ENCODE measurements at places on chromosomes 16 and 17.

DNA sequence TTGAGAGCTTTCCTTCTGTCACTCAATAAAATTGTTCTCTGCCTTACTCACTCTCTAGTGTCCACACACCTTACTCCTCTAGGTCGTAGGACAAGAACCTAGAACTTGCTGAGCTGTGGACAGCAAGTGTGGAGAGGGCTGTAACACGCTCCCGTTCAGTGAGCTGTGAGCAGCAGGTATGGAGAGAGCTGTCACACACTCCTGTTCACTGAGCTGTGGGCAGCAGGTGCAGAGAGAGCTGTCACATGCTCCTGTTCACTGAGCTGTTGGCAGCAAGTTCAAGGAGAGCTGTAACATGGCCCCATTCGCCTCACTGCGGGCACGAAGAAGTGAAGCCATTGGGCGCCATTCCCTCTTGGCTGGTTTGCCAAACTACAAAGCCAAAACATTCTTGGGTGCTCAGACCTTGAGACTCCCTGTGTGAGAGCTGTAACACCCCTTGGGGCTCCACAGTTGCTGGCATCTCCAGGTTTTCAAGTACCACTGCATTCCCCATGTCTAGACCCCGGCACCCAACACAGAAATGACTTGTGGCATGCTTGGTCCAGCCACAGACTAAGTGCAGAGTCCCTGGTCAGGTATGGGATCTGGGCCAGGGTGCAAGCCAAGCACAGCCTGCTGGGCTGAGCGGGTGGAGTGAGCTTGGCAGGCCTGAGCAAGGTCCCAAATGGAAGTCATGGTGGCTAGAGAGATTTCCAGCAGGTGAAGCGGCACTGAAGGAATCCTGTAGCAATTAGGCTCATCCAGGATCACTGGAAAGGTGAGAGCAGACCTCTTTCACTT is 608.0 kb upstream of the CDH8 start:
- DNase-seq = no peak

DNA sequence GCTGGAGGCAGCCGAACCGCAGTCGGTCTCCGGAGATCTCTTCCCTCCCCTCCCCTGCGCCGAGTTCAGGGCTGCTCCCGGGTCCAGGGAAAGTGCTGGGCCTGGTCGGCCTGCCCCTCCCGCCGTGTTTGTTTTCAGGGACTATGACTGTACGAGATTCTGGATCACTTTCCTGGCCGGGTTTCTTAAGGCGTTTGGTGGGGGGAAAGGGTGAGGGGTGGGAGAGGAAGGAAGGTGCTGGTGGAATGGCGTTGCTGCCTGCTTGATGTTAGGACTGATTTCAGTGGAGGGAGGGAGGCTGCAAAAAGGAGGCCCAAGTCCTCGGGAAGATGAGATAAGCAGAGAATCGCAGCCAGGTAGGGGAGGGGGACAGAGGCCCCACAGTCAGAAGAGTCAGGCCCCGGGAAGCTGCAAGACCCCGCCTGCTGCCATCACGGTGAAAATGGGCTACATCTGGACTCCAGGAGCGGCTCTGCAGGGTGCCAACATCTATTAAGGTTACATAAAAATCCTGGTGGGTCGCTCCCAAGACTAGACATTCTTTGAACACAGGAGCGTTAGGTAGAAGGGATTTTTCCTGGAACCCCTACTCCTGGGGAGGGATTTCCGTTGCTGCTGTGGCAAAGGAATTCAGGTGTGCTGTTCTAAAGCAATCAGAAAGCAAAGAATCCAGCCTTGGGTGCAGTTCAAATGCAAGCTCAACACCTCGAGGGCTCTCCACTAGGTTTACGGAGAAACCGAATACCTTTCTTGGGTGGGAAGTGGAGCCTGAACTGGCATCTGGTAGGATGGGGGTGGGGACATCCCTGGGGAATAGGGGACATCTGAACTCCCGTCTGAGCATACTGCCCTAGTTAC is 1.2 kb downstream of the ARHGAP44 start:
- no peak for DNase-seq

DNA sequence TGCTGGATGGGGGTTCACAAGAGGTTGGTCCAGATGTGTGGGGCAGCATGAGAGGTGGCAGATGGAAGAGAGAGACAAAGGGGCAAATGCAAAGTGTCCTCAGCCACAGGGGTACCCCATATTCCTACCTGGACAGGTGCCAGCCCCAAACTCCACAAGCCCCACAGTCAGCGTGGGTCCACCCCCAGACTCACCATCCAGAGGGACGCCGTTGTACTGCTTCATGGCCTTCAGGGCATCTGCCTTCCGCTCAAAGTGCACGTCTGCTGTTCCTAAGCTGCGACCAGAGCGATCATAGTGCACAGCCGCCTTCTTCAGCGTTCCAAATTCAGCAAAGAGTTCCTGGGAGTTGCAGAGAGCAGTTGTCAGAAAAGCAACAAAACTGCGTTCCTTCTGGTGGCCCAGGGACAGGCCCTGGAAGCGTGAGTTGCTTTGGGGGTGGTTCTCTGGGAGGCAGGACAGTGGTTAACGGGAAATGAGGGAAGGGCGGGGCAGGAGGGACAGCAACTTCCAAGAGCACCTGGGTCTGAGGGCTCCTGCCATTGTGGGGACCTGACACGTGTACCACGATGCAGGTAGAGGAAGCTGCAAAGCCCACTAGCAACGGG is 2.3 kb downstream of the ALYREF start:
- DNase-seq = no peak

- DNase-seq = no peak
Observed at GRCh38 chr17:61349350-61349749, 50.3 kb upstream of the TBX2 start.

DNA sequence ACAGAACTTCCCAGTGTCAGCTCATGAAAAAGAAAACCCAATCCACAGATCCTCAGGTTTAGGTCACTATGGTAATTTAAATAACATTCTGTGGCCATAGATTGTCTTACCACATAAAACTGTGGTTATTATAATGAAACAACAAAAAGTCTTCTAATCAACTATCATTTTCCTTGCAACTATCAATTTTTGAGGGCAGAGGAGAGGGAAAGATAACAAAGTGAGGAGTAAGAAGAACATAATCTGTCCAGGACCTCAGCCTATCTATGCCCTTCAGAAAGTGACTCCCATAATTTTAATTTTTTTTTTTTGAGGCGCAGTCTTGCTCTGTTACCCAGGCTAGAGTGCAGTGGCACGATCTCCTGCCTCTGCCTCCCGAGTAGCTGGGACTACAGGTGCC is 4.0 kb upstream of the GGNBP2 start:
- no peak for DNase-seq

GRCh38 chr17:38746004-38746848 is 1.9 kb downstream of the PCGF2 start:
- DNase-seq = no peak

DNA sequence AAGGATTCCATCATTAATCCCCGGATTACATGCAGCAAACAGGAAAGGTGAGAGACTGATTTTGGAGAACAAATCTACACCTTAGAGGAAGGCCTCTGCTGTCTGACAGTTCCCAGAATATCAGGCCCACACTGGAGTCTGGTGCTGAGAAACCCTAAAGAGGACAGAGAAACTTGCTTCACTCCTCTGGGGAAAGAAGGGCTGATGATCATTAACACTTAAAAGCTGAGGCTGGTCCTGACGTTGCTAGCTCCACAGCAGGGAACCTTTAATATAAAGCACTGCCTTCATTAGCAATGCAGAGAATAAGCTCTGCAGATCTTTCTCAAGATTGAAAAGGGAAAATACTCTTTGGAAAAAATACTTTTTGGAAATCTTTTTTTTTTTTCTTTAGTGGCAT is 1472.4 kb upstream of the GOT2 start:
- no peak for DNase-seq

DNA sequence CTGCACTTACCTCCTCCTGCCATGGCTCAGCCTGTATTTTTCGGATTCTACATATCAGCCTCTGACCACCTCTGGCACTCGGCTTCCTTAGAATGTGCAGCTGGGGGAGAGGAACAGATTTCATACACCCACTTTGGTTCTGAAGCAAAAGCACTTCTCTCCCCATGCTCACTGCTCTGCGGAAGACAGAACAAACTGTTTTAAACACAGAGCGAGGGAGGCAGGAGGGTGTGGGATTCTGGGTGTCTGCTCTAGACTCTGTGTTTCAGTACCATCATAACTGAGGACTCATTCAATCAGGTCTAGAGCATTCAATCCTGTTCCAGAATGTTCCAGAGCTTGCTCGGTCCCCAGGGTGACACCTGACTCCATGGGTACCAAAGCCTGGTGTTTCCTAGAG is 239.1 kb downstream of the GRIN2A start:
- DNase-seq = no peak

- DNase-seq = no peak
Observed at GRCh38 chr17:15462976-15463772, 4.2 kb downstream of the CDRT4 start.

DNA sequence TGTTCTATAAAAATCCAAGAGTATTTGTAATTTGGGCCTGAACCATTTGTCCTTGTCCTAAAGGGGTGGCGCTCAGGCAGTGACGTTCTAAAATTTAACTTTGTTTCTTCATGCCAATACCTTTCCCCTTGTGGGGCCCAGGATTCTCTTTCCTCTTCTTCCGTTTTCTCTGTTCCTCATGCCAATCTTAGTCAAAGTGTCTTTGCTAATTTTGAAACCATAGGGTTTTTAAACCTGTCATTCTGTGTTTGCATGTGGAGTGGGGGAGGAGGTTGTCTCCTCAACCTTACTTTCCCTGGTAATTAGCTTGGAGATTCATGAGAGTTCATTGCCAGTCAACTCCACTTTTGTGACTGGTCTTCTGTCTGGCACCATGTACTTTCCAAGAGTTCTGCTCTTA is 337.1 kb downstream of the MAF start:
- DNase-seq = no peak

- no peak for DNase-seq
Observed at GRCh38 chr17:35584061-35584460, 3.1 kb upstream of the AP2B1 start.

All from stimulated activated CD4-positive, alpha-beta T cell treated with anti-CD3 and anti-CD28 coated beads, Interleukin-12 subunit alpha, Interleukin-12 subunit beta, amount 100 ng/mL, for 24 hours (primary cell).